ENCODE measurements at places on chromosomes 5 and 9. TPM values are rescaled to one million over a fixed set of nuclear protein-coding genes. Genes with fewer than 3 reads are reported as not detected.

CCL21 gene
- total RNA-seq: 0.76 TPM

FOXD4L3 gene
- not detected for total RNA-seq

ABO gene
- total RNA-seq: 0.16 TPM

EDIL3 gene
- 0.65 TPM for total RNA-seq

ZNF658 gene
- total RNA-seq: 5.0 TPM

TMEM245 gene
- total RNA-seq: 41.0 TPM

AFAP1L1 gene
- 137 TPM for total RNA-seq

ANGPTL2 gene
- 14.6 TPM for total RNA-seq

IL9 gene
- not detected for total RNA-seq

KIF4B gene
- total RNA-seq: 0.38 TPM

TAF11L10 gene
- not detected for total RNA-seq

INSL6 gene
- not detected for total RNA-seq

FABP6 gene
- total RNA-seq: not detected

TBC1D2 gene
- 2.4 TPM for total RNA-seq

NEUROG1 gene
- total RNA-seq: not detected

SLC6A19 gene
- total RNA-seq: not detected

VDAC1 gene
- 317 TPM for total RNA-seq

PCDHB8 gene
- 0.16 TPM for total RNA-seq

SLC4A9 gene
- total RNA-seq: under 0.01 TPM

ADAMTS2 gene
- 0.88 TPM for total RNA-seq

LCN9 gene
- not detected for total RNA-seq

CORO2A gene
- 2.6 TPM for total RNA-seq

SHB gene
- total RNA-seq: 35.2 TPM

TDRD7 gene
- 21.5 TPM for total RNA-seq

PTTG1 gene
- 55.1 TPM for total RNA-seq

CBY3 gene
- total RNA-seq: not detected

CNTNAP3B gene
- total RNA-seq: 361 TPM

ELOVL7 gene
- 0.38 TPM for total RNA-seq

SLCO6A1 gene
- not detected for total RNA-seq

ACOT12 gene
- total RNA-seq: not detected

UBE2R2 gene
- total RNA-seq: 18.5 TPM

CMYA5 gene
- total RNA-seq: not detected

IDNK gene
- total RNA-seq: 5.0 TPM

OR1B1 gene
- 0.13 TPM for total RNA-seq

EFNA5 gene
- 53.3 TPM for total RNA-seq

PCDHA5 gene
- total RNA-seq: under 0.01 TPM

GHR gene
- 0.97 TPM for total RNA-seq

DAB2 gene
- 43.9 TPM for total RNA-seq

CCDC152 gene
- total RNA-seq: 0.06 TPM

HABP4 gene
- 10.1 TPM for total RNA-seq

C9 gene
- total RNA-seq: 0.57 TPM

NCS1 gene
- total RNA-seq: 15.5 TPM

GARIN3 gene
- not detected for total RNA-seq

PAXX gene
- total RNA-seq: 10.7 TPM

NR4A3 gene
- total RNA-seq: 0.19 TPM

GAPT gene
- total RNA-seq: not detected

Measured in bladder microvascular endothelial cell (primary cell).